ENCODE measurements at places on chromosomes 12 and 14.
A peak's percentile ranks its signal among the peaks of the same experiment; 100 is the strongest.

DNA sequence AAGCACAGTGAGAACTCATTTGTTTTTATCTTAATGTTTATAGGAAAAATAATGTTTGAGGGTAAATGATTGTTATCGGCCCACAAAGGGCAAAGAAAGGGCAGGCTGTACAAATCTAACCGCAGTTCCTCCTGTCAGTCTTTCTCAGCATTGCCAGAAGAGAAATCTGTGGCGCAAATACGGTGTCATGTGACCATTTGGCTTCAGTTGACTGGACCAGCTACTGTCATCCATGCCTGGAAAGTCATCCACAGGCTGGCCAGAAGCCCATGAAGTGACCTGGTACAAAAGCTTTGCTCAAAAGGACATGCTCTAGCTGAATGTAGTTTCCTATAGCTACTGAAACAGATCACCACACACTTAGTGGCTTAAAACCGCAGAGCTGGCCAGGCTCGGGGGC lies 43.6 kb downstream of the HCAR2 start:
- no peak overlapping the region for H3K4me3 ChIP-seq
- no peaks in the 10 kb centered on the region for H3K4me1 ChIP-seq
- no peak overlapping the region for H3K27ac ChIP-seq

- H3K27ac ChIP-seq, result peak overlapping the region; percentile 87
- no peak for DNase-seq
- no peaks in the 10 kb centered on the region for H3K4me1 ChIP-seq
Observed at GRCh38 chr12:67068204-67068731, 200.9 kb upstream of the CAND1 start.

DNA sequence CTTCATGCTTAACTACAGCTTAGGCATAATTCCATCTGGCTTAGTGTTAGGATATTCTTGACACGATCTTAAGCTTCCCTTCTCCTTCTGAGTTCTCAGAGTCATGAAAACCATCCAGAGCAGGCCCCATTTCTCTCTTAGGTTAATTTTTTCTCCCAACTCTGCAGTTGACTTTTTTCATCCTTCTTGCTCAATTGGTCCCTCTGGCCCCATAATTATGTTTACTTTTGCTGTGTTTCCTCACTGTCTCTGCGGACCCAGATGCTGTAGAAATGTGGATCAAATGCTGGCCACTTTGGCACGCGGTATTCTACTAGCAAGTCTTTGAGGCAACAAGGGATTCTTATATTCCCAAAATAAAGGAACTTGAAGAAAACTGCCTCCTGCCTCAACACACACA lies 9.5 kb downstream of the TMEM132C start:
- no peaks in the 10 kb centered on the region for H3K27me3 ChIP-seq
- no peak overlapping the region for H3K27ac ChIP-seq

DNA sequence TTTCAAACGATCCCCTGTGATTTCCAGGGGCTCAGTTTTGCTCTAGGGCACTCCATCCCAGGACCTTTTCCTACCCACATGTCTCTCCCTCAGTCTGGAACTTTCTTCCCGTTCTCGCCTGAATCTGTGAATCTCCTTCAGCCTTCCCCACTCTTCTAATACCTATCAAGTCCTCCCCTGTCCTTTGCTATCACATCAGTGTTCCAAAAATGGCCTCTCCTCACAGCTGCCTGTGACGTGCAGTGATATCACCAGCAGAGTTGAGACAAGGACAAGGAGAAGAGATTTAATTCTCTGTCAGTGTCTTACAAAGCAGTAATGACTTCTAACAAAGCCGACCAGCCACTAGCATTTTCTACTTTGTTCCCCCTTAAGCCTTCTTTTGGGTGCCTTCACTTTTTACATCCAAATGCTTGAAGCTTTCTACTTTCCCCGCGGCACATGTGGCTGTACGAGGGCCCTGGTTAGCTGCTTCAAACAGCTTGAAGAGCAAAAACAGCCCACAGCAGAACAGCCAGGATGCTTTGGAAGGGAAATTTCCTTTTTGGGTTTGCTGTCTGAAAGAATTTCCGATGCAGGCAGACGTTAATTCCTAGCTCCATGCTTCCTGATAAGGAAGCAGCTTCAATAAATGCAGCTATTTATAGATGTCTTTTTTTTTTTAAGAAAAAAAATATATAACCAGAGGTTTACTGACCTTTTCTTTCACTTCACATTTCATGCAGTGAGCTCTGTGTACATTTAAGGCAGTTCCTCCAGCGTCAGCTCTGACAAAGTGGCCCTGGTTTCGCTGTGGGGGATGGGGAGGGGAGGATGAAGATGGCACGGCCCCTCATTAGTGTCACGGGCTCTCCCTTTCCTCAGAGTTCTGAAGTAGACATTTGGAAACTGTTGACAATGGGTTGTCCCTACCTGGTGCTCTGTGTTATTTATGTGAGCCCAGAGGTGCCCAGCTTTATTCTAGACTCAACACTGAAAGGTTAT lies 109.3 kb downstream of the ETV6 start:
- H3K4me1 ChIP-seq, result peaks cover 65% of the 10 kb centered on the region
- H3K27ac ChIP-seq, result peak overlapping the region; percentile 72
- peak; percentile 65 for DNase-seq
- peak overlapping the region; percentile 12 for H3K4me3 ChIP-seq
- no peaks in the 10 kb centered on the region for H3K36me3 ChIP-seq
- H3K27me3 ChIP-seq, result no peaks in the 10 kb centered on the region

DNA sequence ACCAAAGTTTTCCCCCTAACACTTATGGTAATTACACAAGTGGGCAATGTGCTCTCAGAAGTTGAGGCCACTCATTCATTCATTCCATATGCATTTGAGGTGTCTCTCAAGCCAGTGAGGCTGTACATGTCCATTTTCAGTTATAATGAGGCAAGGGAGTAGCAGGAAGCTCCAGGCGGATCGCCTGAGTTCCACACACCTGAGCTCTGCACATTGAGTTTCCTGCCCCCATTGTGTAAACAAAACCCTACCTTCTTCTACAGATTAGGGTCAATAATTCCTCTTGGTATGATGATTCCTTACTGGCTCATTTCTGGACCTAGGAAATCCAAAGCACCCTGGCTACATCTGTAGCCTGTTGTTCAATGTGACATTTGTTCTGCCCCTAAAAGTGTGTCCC lies 555.3 kb downstream of the MED13L start:
- no peaks in the 10 kb centered on the region for H3K27me3 ChIP-seq
- no peak overlapping the region for H3K4me3 ChIP-seq
- DNase-seq, result no peak
- H3K4me1 ChIP-seq, result no peaks in the 10 kb centered on the region

DNA sequence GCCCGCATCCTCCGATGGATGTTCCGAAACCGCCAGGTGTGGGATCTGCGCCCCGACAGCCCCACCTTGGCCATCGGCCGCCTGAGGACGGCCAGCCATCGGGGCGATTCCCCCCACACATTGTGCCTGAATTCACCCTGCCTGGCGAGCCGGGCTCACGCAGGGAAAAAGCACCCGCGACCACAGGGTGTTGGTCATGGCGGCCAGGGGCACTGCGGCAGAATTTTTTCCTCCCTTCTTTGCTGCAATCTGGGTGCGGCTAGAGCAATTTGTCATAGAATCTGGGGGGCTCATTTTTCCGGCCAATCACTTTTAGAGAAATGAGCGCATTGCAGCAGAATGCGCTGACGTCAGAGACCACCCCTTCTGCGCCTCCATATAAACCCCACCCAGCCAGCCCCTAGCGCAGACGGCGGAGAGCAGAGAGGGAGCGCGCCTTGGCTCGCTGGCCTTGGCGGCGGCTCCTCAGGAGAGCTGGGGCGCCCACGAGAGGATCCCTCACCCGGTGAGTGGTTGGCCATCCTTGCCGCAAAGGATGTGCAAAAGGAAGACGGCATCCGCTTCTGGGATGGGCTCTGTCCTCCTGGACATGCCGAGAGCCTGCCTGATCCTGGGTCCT lies at the start of gene MEG3:
MEG3 (plus strand) TSS at position 406 of the 619 bp plus-strand sequence.
- no peaks in the 10 kb centered on the region for H3K27me3 ChIP-seq
- DNase-seq, result peak; percentile 70
- H3K4me1 ChIP-seq, result no peaks in the 10 kb centered on the region
- no peaks in the 10 kb centered on the region for H3K36me3 ChIP-seq
- peak within 1 kb of the TSS; percentile 29 for H3K4me3 ChIP-seq
